ENCODE measurements at places on chromosomes 5 and 9.
A peak's percentile ranks its signal among the peaks of the same experiment; 100 is the strongest.

DNA sequence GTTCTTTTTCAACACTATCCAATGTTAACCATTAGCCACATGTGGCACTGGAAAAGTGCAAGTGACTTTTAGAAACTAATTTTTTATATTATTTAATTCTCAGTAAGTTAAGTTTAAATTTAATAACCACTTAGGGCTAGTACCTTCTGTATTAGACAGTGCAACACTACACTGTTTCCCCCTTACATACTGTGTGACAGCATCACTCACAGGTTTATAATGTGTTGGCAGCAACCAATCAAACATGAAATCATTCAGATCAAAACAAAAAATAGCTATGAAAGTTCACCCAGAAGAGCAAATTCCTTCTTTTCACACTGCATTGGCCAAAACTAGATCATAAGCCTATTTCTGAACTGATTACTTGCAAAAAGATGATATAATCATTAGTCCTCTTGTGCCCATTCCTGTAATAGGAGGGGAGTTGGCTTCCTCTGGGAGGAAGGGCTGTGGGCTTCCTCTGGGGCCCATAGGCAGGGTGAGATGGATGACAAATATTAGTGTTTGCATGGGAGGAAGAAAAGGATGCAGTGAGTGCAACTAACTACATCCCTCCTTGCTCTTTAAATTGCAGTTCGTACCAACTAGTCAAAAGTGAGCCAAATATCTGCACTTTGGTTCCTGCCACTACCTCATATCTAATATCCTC lies 708.1 kb upstream of the RGMB start:
- no peak for DNase-seq

GRCh38 chr9:134224127-134224526 lies 59.8 kb upstream of the RNU6ATAC start:
- DNase-seq, result no peak

DNA sequence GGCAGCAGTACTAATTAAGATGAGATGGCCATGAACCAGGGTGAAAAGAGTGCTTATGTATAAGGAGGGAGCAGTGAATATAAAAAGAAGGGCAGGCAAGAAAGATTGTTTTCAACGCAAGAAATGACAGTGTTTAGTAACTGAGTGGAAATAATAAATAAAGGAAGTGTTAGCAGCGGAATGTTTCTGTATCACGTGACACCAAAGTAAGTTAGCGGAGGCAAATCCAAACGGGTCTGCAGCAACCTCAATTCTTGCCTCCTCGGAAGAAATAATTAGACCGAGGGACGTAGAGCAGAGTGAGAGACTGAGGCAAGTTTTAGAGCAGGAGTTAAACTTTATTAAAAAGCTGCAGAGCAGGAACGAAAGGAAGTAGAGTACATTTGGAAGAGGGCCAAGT lies 15.4 kb upstream of the GAS1 start:
- no peak for DNase-seq

DNA sequence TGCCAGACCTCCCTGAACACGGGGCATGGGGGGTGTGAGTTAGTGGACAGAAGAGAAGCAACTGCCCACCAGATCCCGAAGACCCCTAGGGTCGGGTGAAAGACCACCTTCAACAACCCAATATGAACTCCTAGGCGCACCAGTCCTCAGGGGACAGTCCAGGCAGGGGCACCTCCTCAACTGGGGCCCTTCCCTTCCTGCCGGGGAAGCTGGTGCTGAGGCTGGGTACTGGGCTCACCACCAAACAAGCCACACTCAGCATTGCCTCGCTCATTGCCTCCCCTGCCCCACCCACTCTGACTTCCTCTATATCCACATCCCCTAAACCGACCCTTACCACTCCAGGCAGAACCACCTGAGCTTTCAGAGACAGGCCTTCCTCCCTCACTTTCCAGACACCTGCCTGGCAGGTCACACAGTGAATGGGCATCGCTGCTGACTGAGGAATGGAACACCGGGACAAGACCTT lies 42.5 kb downstream of the SEMA4D start:
- no peak for DNase-seq

- no peak for DNase-seq
Measured at GRCh38 chr5:67808340-67808739, 407.2 kb upstream of the PIK3R1 start.

- no peak for DNase-seq
Measured at GRCh38 chr5:123156577-123157296, 67.7 kb downstream of the PRDM6 start.

DNA sequence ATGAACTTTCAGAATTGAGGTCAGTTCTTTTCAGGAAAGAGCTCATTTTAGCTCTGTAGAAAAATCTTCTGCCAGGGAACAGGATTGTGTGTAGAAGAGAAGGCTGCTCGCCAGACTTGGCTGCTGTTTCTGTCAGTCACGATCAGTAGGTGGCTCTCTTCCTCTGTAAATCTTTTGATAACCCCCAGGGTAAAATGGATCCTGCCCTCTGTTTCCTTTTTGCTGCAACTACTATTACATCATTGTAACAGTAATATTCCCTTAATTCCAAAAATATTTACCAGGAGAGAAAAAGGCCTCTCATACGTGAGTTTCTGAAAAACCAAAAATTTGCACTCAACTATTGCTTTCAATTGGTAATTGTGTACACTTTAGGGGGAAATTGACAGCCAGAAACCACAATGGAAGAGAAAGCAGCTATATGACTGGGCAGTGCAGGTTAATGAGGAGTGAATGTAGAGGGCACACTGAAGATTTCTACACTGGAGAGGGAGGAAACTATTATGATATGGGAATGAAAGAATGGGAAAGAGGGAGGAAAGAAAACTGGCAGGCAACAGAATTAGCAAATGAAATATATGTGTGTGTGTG lies 12.3 kb downstream of the IFNA21 start:
- DNase-seq, result no peak

DNA sequence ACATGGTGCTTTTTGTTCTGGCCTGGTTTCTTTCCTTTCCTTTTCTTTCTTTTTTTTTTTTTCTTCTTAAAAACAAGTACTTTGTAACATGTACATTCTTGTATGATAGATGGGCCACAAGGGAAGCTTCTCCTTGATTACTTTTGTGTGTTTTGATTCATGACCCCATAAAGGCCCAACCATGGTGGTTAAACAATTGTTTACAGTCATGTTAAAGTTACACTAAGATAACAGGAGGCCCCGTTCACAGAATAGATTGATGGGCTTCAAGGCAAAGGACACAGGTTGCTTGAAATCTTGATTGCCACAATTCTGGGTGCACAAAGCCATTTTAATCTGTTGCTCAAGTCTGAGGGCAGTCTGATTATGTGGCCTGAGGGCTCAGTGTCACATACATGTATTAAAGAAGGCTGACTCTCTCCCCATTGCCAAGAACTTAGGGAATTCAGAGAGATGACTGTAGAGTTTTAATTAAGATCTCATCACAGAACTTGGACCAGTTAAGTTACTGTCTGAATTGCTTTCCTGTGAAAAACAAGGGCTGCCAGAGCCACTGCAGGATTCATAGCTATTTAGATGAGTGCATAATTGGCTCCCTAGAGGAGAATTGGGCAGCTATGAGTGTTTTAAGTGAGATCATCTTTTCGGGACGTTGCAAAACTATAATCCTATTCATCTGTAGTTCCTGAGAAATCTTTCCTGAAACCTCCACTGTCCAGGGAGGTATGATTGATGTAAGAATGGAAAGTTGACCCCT lies 163.4 kb downstream of the TLE4 start:
- no peak for DNase-seq

DNA sequence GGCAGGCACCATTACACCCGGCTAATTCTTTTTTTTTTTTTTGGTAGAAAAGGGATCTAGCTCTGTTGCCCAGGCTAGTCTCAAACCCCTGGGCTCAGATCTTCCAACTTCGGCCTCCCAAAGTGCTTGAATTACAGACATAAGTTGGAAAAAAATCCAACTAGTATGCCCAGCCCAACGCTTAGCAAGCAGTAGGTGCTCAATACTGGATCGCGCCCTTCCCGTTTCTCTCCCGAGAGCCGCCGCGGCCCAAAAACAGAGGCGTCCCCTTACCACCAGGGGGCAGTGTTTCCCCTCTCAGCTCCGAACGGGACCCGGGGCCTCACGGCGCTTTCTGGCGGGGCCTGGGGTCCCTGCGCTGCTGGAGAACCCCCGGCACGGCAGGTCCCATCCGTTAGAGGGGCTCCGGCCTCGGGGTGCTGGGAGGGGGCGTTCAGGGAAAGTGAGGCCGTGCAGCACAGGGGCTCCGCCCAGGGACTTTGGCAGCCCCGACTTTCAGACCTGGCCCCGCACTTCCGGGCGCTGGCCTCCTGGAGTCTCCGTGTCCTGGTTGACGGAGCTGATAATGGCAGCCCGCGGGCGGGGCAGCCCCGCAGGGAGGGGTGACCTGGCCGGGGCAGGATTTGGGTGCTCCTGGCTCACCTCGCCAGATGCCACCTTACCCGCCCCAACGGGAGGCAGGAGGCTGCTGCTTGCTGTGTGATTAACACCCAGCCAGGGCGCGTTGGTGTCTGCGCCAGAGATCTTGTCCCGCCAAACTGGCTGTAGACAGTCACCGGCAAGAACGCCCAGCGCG lies 15.2 kb downstream of the PTGES start:
- peak; percentile 82 for DNase-seq

DNA sequence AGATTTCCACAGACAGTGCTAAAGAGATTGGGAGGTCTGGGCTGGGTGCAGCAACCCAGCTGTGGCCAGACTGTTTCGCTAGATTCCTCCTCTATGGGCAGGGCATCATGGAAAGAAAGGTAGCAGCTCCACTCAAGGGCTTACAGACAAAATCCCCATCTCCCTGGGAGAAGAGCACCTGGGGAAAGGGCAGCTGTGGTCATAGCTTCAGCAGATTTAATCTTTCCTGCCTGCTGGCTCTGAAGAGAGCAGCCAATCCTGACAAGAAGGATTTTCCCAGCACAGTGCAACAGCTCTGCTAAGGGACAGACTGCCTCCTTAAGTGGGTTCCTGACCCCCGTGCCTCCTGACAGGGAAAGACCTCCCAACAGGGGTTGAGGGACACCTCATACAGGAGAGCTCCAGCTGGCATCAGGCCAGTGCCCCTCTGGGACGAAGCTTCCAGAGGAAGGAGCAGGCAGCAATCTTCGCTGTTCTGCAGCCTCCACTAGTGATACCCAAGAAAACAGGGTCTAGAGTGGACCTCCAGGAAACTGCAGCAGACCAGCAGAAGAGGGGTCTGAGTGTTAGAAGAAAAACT lies 1379.3 kb upstream of the ACO1 start:
- no peak for DNase-seq

GRCh38 chr9:106350777-106351176 lies 512.2 kb upstream of the ZNF462 start:
- no peak for DNase-seq

GRCh38 chr5:91229031-91229727 lies 153.9 kb downstream of the ARRDC3 start:
- no peak for DNase-seq

DNA sequence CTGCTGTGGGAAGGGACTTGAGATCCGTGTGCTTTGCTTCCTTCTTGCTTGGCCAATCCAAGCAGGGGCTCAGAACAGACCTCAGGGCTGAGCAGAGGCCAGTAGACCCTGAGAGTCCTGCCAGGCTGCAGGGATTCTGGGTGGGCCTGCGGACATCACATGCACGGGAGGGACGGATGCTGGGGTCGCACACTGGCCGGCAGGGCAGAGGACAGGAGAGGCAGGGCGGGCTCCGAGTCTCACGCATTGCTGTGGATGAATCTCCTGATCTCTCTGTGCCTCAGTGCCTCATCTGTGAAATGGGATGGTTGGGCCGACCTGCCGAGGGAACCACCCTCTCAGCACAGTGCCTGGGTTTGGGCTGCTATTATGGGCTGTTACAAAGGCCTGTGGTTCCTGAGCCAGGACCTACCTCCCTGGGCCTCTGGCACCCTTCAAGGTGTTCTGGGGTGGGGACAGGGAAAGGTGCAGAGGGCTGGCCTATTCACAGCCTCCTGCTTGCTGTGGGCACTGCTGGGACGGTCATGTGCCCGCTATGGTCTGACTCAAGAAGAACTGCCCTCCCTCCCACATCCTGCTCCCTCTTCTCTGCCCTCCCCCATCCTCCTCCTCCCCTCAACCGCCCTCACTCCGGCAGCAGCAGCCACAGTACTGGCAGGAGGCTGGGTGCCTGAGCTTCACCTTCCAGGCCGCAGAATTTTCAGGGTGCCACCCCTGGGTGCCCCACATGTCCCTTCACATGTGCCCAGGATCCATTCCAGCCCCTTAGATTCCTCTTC lies 43.3 kb downstream of the NCS1 start:
- DNase-seq, result no peak

GRCh38 chr9:16023446-16023845 lies 470.6 kb downstream of the CCDC171 start:
- DNase-seq, result no peak

DNA sequence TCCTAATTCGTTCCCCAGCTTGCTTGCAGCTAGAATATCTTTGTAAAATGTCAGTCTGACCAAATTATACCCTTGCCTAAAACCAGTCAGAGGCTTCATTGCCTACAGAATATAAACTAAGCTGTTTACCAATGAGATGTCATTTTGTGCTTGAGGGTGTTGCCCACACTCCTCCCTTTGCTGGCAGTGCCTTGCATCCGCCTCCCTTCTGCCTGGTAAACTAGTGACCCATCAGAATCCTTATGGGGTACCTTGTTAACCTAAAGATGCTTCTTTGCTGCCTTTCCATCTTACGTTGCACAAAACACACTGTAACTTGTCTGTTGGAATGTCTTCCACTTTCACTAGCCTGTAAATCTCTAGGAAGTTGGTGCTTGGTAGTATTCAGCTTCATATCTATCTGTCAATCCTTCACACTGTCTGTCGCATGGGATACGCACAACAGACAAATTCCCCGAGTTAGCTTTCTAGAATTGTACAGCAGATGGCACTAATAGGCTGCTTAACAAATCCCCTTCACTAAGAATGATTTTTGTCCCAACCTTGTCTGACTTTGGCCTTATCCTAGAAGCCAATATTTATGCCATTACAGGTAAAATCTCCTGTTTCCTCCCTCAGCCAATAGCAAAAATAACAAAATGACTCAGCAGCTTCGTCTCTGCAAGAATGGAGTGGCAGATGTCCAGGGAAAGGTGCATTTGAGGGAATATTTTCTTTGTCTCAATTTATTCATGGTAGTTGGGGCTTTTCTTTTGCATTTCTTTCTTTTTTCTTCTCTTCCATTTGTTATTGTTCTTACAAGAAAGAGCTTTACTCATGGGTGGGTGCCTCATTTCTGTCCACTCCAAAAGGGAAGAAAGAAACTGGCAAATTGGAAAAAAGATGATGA lies 3.0 kb downstream of the NUDT2 start:
- no peak for DNase-seq

GRCh38 chr5:57155033-57155432 lies 18.8 kb upstream of the GPBP1 start:
- DNase-seq, result no peak

- DNase-seq, result no peak
Measured at GRCh38 chr5:31530541-31531265, 1.2 kb downstream of the DROSHA start.

- peak; percentile 36 for DNase-seq
Measured at GRCh38 chr5:179819296-179820126, 1.2 kb upstream of the SQSTM1 start.

All from effector CD4-positive, alpha-beta T cell (primary cell).